ENCODE measurements at places on chromosomes 3 and 15.

- no peak for DNase-seq
These were observed 64.0 kb downstream of the CHRD start for GRCh38 chr3:184443831-184444230.

DNA sequence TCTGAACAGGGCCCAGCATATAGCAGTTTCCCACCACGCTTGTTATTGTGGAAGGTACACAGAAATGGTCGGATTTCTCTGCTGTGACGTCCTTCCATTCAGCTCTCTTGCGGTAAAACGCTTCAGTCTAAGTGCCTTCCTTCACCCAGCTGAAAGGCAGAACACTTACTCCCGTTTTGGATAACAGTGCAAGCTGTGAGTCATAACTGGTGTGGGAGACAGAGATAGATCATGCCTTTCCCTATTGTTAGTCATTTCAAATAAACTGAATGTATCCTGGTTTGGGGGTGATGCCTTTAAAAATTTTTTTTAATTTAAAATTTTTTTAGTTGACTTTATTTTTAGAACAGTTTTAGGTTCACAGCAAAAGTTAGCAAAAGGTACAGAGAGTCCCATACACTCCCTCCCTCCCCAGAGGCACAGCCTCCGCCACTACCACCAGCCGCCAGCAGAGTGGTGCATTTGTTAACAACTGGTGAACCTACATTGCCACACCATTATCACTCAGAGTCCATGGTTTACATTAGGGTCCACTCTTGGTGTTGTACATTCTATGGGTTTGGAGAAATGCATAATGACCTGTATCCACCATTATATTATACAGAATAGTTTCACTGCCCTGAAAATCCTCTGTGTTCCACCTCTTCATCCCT lies 94.9 kb upstream of the NSMCE3 start:
- no peak for DNase-seq

DNA sequence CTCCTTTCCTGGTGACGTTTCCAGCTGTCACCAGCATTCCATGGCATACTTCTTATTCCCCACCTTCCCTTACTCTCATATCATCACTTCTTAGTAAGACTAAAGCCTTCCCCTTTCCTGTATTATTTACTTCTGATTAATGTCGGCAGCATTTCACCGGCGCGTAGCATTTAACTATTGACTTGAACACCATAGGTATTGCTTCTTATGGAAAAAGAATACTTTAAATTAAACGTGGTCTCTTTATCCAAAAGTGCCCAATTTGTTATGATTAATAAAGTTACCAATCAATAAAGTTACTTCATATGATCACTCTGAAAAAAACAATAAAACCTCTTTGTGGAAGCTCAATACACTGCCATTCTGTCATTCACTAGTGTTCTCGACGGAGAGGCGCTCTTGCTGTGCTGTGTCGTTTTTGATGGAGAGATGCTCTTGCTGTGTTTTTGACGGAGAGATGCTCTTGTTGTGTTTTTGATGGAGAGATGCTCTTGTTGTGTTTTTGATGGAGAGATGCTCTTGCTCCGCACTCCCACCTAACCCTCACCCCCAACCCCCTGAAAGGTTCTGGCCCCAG lies 165.0 kb downstream of the XXYLT1 start:
- no peak for DNase-seq

GRCh38 chr3:31661993-31662670 lies 129.4 kb downstream of the STT3B start:
- no peak for DNase-seq

DNA sequence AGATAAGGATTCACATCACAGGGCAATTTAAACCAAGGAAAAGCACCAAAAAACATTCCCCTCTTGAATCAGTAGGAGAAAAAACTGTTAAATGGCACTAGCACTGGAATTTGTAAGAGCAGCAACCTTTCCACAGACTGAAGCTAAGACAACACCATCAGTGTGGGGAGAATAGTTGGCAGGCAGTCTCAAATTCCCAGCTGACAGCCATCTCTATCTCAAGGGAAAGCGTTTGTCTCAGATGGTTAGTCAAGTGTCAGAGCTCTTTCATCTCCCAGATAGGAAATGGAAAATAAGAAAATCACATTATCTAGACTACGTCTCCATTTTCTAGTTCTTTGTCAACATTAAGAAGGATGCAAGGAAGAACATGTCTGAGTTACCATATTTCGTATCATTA lies 228.7 kb downstream of the WDR72 start:
- DNase-seq = no peak

DNA sequence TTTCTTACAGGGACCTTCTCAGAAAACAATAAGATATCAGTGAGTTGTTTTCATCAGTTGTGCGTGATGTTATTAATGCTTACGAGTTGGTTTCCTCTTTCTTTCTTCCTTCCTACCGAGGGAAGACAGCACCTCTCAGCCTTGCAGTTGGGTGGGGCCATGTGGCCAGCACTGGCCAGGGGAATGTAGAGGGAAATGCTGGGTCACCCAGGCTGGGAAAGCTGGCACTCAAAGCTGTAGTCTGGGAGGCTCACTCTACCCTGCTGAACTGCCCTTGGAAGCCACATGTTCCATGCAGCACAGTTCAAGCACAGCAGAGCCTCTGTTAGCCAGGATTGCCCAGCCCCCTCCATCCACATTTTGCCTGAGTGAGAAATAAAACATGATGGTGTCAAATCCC lies 10.1 kb upstream of the CHCHD6 start:
- DNase-seq = no peak

DNA sequence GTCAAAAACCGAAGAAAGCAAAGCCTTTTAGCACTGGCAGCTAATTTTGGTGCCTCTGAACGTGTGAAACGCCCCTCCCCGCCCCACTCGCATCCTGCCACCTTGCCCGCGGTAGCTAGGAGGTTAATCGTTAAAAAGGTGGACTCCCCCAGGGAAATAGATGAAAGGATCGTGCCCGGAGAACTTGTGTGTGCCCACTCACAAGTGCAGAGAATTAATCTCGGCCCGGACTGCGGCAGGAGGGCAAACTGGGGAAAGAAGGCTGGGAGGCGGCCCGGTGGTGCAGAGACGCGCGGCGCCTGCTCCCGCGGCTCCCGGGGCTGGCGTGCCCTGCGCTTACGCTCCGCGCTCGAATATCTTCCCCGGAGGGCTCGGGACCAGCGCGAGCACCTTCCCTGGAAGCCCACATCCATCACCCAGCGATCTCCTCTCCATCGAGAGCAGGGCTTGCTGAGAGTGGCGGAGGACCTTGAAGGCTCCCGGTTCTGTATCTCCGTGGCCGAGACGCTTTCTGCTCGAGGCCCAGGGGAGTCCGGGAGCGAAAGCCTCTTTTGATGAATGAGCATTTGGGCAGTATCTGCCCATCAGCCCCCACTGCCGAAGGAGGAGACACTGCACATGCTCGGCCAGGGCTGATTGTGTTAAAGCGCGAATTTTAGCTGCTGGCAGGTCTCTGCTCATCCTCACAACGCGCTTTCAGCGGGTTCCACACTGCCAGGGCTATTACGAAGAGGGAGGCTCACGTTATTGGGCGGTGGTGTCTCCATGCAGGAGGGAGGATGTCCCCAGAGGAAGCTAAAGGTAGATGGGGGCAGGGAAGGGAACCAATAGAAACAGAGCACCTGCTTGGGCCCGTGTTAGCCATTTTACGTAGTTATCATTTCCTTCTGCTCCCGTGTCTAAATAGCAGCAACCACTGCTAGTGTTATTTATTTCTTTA lies 1.3 kb upstream of the SPTSSB start:
- peak; percentile 18 for DNase-seq

- DNase-seq = no peak
These were observed 34.4 kb downstream of the SPSB4 start for GRCh38 chr3:141085343-141086070.

- no peak for DNase-seq
These were observed 55.4 kb downstream of the PSMD6 start for GRCh38 chr3:63967675-63968611.

DNA sequence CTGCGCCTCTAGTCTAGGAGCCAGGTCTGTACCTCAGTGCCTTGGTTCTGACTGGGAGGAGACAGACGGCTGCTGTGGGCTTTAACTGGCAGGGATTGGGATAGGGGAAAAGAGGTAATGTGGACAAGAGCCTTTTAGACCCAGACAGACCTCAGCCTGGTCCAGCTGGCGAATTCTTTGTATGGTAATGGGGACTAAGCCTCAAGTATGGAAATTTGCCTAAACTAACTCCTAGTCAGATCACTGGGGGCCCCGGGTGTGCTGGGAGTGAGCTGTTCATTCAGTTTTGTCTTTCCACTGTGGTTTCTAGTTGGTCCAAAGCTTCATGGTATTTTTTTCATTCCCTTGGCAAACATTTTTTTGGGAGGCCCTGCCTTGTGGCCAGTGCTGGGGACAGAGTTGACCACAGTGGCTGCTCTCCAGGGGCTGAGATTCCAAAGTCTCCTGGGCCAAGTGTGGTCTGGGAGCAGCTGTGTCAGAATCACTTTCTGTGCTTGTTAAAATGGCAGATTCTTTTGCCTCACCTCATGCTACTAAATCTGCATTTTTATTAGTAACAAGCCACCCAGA lies 261.4 kb upstream of the C2CD4B start:
- DNase-seq = no peak
